ENCODE measurements at places on chromosomes 3 and 15.

GRCh38 chr3:40780925-40781406 lies 256.2 kb downstream of the ZNF621 start:
- no peak for DNase-seq

- no peak for DNase-seq
Observed at GRCh38 chr15:56031402-56031801, 38.0 kb upstream of the NEDD4 start.

DNA sequence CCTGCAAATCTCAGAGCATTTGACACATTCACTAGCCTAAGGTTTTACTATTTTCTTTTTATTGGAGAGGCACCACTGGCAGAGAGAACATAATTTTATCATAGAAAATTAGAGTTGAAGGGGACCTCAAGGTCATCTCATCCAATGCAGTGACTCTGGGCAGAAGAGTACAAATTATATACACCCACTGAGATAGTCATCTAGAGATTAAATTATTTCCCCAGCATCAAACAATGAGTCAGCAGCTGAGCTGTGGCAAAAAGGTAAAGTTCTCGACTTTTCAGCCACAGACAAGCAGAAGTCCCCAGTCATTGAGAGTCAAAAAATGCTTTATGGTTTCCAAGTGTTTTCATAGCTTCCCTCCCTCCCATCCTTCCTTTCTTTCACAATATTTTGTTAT lies 39.3 kb upstream of the SEMA6D start:
- DNase-seq = no peak

DNA sequence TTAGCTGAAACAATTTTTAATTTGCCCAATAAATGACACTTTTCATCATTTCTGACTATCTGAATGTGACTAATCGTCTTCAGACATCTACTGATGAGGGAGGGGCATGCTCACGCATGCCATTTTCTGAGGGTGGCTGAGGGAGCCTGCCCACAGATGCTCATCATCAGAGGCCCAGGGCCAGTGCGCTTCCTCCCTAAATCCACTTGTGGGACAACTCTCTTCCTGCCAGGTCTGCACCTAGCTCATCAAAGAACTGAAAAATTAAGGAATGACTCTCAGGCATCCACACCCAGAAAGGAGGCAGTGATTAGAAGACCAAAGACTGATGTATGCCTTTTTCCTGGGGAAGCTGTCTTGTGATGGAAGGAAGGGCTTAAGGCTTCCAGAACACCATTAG lies 22.8 kb downstream of the RTP3 start:
- peak; percentile 38 for DNase-seq

DNA sequence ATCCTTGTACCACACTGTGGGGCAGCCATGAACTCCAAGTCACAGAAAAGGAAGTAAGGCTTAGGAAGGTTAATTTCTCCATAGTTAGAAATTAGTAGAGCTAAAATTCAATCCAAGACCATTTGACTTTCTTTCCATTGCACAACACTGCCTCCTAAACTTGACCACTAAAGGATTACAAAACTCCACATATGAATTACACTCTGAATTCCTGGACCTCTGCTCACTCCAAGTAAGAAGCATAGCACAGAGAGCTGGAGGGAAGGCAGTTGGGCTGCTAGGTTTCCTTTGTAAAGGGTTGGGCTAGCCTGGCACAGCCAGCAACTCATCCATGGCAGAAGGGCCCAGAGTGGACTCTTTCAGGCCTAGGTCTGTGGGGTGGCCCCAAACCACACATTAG lies 134.4 kb downstream of the MYLK start:
- DNase-seq = no peak

DNA sequence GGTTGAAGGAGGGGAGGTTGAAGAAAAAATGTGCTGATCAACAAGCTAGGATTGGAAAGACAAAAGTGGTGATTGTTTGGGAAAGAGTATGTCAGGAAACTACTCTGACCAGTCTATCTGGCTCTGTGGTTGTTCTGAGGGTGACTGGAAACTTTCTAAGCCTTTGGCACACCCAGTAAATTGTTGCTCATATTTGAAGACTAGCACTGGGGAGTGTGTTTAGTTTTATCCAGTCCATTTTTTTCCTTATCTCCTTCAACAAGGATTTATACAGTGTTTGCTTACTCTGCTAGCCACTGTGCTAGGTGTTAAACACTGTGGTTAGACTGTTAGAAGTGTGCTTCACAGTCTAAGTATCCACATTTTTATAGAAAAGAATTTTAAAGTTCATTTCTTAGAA lies 28.8 kb downstream of the PPM1L start:
- peak; percentile 4 for DNase-seq

DNA sequence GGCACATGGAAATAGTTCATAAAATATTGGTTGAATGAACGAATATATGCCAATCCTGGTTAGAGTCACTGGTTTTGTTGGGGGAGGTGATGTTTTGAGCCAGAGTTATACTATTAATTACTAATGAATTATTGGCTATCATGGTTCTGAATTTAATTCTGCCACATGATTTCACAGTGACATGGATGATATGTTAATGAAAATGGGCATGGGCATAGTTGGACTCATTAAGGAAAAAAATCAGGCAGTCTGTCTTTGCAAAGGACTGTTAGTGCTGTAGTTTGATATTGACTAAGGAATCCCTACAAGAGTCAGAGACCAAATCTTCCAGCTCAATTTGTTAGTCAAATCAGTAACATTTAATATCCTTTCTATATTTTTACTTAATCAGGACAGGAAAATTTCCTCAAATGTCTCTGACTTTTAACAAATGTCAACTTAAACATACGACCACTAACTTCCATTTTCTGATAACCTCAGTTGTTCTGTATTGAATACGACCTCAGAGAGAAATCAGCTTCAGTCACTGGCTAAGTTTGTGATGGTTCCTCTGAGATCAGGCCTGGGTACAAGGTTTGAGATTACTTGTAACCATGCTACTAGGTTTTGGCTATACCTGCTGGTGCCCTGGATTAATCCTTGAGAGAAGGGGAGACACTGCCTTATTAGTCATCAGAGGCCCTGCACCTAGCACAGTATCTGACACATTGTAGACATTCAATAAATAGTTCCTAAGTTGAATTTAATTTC lies 13.3 kb downstream of the NFKBIZ start:
- DNase-seq = no peak

GRCh38 chr3:68878322-68878721 lies 54.0 kb downstream of the TAFA4 start:
- peak; percentile 7 for DNase-seq

GRCh38 chr3:105499961-105500360 lies 133.3 kb downstream of the ALCAM start:
- DNase-seq = no peak

DNA sequence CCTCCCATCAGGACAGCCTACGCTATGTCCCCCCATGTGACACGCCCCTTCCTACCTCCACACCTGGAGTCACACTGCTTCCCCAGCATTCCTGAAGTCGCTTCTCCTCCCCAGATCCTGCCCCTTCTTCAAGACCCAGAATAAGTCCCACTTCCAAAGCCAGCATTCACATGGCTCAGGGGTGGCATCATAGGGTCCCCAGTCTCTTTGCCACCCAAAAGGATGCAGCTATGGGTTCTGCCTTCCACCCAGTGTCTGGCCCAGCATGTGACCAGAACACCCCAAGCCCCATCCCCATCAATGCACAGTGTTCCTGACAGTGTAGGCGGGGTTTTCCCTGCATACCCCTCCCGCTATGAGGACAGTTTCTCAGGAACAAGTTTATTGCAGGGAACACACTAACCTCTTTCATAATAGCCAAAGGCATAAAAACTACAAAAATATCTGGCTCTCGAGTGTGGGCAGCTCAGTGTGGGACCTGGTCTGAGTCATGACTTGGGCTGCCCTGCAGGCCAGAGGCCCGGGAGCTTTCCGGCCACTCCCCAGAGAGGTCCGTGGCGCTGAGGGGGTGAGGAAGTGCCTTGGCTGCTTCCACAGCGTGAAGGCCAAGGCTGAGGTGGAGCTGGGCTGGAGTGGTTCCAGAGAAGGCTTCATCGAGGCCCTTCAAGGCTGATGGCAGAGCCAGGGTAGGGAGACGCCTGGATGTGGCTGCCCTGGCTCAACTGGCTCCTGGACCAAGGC lies 5.8 kb downstream of the ISLR start:
- peak; percentile 68 for DNase-seq

GRCh38 chr3:24296441-24297205 lies 198.0 kb downstream of the THRB start:
- DNase-seq = no peak

GRCh38 chr3:40582401-40583027 lies 57.8 kb downstream of the ZNF621 start:
- DNase-seq = no peak

DNA sequence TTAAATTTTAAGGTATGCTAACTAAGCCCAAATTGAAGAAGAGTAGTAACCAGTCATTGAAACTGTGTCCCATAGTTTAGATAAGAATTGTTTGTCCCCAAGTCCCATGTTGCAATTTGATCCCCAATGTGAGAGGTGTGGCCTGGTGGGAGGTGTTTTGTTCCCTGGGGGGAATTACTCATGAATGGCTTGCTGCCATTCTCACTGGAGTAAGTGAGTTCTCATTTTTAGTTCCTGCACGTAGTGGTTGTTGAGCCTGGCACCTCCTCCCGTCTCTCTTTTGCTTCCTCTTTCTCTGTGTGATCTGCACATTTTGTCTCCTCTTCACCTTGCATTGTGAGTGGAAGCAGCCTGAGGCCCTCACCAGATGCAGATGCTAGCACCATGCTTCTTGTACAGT lies 1271.0 kb downstream of the NSUN3 start:
- peak; percentile 8 for DNase-seq

GRCh38 chr15:35393398-35393797 lies 152.6 kb downstream of the DPH6 start:
- DNase-seq = no peak

GRCh38 chr15:101147181-101147580 lies 104.7 kb downstream of the CHSY1 start:
- no peak for DNase-seq

GRCh38 chr3:101478980-101479379 lies 34.0 kb downstream of the SENP7 start:
- no peak for DNase-seq

DNA sequence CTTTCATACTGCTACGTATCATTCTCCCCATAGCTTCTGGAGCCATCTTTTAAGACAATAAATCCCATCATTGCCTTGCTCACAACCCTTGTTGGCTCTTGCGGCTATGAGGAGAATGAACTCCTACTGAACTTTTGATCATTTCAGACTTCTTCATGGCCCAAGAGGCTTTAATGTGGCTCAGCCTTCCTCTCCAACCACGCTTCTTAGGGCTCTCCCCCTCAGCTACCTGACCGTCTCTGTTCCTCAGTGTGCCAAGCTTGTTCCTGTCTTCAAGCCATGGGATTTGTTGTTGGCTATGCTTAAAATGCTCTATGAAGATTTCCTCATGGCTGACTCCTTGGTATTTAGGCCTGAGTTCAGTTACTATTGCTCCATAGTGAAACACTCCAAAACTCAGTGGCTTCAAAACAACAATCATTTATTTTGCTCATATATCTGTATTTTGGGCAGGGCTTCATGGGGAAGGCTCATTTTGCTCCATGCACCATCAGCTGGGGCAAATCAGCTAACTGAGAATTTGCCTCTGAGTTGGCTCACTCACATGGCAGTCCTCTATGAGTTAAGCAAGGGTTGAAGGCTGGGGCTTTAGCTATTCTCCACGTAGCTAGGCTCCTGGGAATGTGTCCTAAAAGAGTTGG lies 47.5 kb downstream of the FOXL2 start:
- DNase-seq = no peak

GRCh38 chr15:64525828-64526530 lies 65.6 kb downstream of the ZNF609 start:
- DNase-seq = no peak

DNA sequence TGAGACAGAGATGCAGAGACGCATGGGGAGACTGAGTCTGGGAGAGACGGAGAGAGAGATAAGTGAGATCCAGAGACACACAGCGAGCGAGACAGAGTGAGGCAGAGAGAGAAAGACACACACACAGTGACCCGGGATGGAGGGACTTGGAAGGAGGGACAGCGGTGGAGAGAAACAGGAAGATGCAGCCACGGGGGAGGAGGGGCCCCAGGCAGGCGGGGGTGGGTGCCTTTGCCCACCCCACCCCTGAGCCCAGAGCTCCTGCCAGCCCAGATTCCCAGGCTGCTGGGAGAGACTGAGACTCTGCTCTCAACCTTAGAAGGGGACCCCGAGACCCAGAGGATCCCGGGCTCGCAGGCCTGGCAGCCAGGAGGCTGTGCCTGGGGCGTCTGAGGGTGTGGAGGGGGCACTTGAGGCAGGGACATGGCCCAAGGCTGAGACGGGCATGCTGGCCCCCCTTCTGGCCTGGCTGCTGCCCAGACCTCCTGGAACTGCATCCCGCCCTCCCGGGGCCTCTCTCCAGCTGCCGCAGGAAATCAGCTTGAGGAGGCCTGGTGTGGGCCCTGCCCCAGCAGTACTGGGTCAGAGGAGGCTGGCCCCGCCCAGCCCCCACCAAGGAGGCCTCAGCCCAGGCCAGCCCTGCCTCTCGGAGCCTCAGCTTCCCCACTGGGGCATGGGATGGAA lies 18.1 kb downstream of the H1-8 start:
- DNase-seq = no peak

- no peak for DNase-seq
Observed at GRCh38 chr3:95655363-95655986, 1158.9 kb upstream of the EPHA6 start.

DNA sequence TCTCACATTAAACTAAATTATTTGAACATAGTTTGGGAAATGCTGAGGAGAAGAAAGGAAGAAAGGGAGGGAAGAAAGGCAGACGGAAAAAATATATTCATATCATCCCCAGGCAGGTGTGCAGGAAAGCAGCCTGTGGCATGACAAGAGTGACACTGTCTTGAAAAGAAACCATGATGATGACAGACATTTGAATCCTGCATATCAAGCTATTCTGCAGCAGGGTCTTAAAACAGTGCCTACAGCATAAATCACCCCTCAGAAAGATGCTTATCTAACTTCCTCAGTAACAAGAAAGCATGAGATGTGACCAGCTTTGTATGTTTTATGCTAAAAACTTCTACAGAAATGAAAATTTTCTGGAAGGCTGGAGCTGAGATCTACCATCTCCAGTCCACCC lies 144.5 kb upstream of the GRM7 start:
- no peak for DNase-seq

- peak; percentile 52 for DNase-seq
Observed at GRCh38 chr3:99637368-99638111, 854 bp upstream of the COL8A1 start.

DNA sequence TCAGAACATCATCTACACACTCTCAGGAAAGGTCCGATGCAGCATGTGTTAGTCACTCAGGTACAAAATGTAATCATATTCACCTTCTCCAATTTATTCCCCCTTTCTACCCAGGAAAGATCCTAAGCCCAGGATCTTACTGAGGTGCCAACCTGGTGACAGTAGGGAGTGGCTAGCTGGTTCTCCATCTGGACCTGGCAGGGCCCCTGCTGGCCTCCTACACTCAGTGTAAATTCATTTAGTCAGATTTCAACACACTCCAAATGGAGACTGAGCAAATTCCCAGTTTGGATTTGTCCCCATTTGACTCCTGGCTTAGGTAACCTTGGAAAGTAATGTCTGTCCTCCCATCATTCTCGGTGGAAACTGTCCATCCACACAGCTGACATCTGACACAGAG lies 47.3 kb downstream of the SYNPR start:
- no peak for DNase-seq

- DNase-seq = no peak
Observed at GRCh38 chr3:161770484-161771386, 274.1 kb downstream of the OTOL1 start.

GRCh38 chr3:28376424-28376823 lies 27.8 kb upstream of the AZI2 start:
- peak; percentile 0 for DNase-seq

- no peak for DNase-seq
Observed at GRCh38 chr3:86993704-86994103, 2.8 kb upstream of the VGLL3 start.

GRCh38 chr3:68009900-68010299 lies 355.5 kb upstream of the SUCLG2 start:
- no peak for DNase-seq

- no peak for DNase-seq
Observed at GRCh38 chr3:39255503-39256325, 24.1 kb downstream of the CX3CR1 start.

All from RWPE1 (cell line).